ENCODE measurements at places on chromosomes 1 and 21. TPM values are rescaled to one million over a fixed set of nuclear protein-coding genes. Genes with fewer than 3 reads are reported as not detected.

Gene BGLAP
- not detected for total RNA-seq

Gene GREM2
- total RNA-seq: not detected

Gene KRTAP11-1
- total RNA-seq: not detected

Gene CA6
- not detected for total RNA-seq

Gene KIF14
- total RNA-seq: 17.8 TPM

Gene ZSCAN20
- 5.8 TPM for total RNA-seq

Gene ALX3
- not detected for total RNA-seq

Gene DAB1
- total RNA-seq: not detected

Gene CXADR
- total RNA-seq: 137 TPM

Gene RGSL1
- not detected for total RNA-seq

Gene UQCRHL
- 6.0 TPM for total RNA-seq

Gene AGT
- total RNA-seq: not detected

Gene LINGO4
- total RNA-seq: not detected

Gene F5
- total RNA-seq: 0.10 TPM

Gene SYCP1
- total RNA-seq: not detected

Gene LMNA
- total RNA-seq: 314 TPM

Gene OLIG2
- not detected for total RNA-seq

Gene RNU5D-1
- total RNA-seq: not detected

Gene TAS1R1
- total RNA-seq: not detected

Gene AGPAT3
- total RNA-seq: 14.7 TPM

Gene SLC9C2
- not detected for total RNA-seq

Gene TPTE
- total RNA-seq: not detected

Gene FCAMR
- total RNA-seq: not detected

Gene GPR161
- total RNA-seq: 5.6 TPM

Gene LORICRIN
- not detected for total RNA-seq

Gene C1orf87
- total RNA-seq: not detected

Gene TTC13
- 14.8 TPM for total RNA-seq

Gene C1QC
- not detected for total RNA-seq

Gene TRAF5
- total RNA-seq: not detected

Gene MCOLN2
- 0.27 TPM for total RNA-seq

Gene ZNF683
- not detected for total RNA-seq

Gene BCL2L15
- not detected for total RNA-seq

Gene TMEM39B
- 19.0 TPM for total RNA-seq

Gene COG2
- total RNA-seq: 35.5 TPM

Gene LCE1A
- not detected for total RNA-seq
